ENCODE measurements at places on chromosomes 13 and 19.

- H3K27me3 ChIP-seq: peaks cover 14% of the 10 kb centered on the region
- H3K36me3 ChIP-seq: no peaks in the 10 kb centered on the region
- H3K4me3 ChIP-seq: no peak overlapping the region
Measured at GRCh38 chr19:45484273-45484945, 12.4 kb downstream of the RTN2 start.

- H3K27me3 ChIP-seq: no peaks in the 10 kb centered on the region
- H3K4me3 ChIP-seq: no peak overlapping the region
- H3K36me3 ChIP-seq: no peaks in the 10 kb centered on the region
- H3K27ac ChIP-seq: no peak overlapping the region
- H3K4me1 ChIP-seq: peaks cover 17% of the 10 kb centered on the region
- DNase-seq: no peak
Measured at GRCh38 chr13:27135023-27135422, 36.6 kb downstream of the USP12 start.

DNA sequence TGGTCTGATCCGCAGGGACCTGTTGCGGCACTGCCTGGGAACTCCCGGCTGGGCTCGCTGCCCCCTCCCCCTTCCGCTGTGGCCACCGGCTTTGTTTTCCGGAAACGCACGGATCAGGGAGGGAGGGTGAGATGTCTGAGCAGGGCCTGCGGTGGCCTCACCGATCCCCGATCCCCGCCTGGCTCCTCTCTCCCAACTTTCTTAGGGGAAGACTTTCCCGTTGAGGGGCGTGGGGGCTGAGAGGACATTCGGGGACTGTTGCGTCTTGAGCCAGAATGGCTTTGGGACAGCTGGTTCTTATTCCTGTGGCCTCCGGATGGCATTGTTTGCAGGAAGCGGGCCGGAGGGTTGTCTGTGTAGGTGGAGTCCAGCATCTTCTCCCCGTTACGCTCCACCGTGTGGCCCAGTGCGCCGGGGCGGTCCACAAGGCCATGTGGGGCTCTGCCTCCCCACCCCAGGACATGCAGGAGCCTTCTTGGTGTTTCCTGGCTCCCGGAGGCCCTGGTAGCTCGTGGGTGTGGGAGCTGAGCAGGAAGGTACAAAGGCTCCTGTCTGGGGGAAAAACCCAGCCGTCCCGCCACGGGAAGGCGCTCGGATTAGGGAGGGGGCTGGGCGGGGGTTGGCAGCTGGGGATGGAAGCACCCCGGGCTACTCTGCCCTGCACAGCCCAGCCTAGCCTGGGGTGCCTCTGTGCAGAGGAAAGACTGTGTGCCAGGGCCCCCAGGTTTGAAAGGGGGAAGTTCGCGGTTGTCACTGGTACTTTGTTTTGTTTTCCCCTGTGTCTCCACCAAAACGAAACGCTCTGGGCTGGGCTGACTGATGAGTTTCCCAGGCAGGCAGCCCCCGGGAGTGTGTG, 1.3 kb downstream of the CSNK1G2 start:
- H3K27ac ChIP-seq: peak overlapping the region; percentile 96
- H3K36me3 ChIP-seq: no peaks in the 10 kb centered on the region
- H3K27me3 ChIP-seq: no peaks in the 10 kb centered on the region
- peak; percentile 70 for DNase-seq
- peak overlapping the region; percentile 94 for H3K4me3 ChIP-seq

- DNase-seq: no peak
- H3K27ac ChIP-seq: no peak overlapping the region
- no peaks in the 10 kb centered on the region for H3K36me3 ChIP-seq
- H3K27me3 ChIP-seq: no peaks in the 10 kb centered on the region
Measured at GRCh38 chr19:16274447-16274846, 50.2 kb upstream of the KLF2 start.

GRCh38 chr13:41652735-41653361, 195.5 kb downstream of the RGCC start:
- no peaks in the 10 kb centered on the region for H3K4me1 ChIP-seq
- H3K27ac ChIP-seq: no peak overlapping the region
- no peaks in the 10 kb centered on the region for H3K36me3 ChIP-seq
- H3K4me3 ChIP-seq: no peak overlapping the region
- no peaks in the 10 kb centered on the region for H3K27me3 ChIP-seq
- peak; percentile 40 for DNase-seq

Measured in T-cell (primary cell).